Aorta (tissue), 5 donors: ENCODE measurements at places on chromosomes 2 and 18. TPM values are rescaled to one million over a fixed set of nuclear protein-coding genes. Genes with fewer than 3 reads are reported as not detected.

Gene ANKRD62
- not detected for total RNA-seq

Gene TBR1
- not detected for total RNA-seq

Gene TFCP2L1
- total RNA-seq = 1.7 TPM

Gene MYO5B
- 4.5 TPM for total RNA-seq

Gene INPP4A
- 43.4 TPM for total RNA-seq

Gene ABCG5
- total RNA-seq = not detected

Gene GREB1
- total RNA-seq = 8.6 TPM

Gene SDC1
- 0.66 TPM for total RNA-seq

Gene STPG4
- 0.90 TPM for total RNA-seq

Gene OST4
- 260 TPM for total RNA-seq

Gene CFC1
- not detected for total RNA-seq

Gene NEMP2
- total RNA-seq = 8.6 TPM

Gene PRADC1
- total RNA-seq = 15.9 TPM

Gene C2orf92
- total RNA-seq = 10.3 TPM

Gene KATNAL2
- total RNA-seq = 3.2 TPM

Gene BOK
- total RNA-seq = 6.3 TPM

Gene POTEC
- total RNA-seq = not detected

Gene PID1
- total RNA-seq = 88.6 TPM

Gene HYCC2
- 26.2 TPM for total RNA-seq

Gene SNTG2
- 4.5 TPM for total RNA-seq

Gene LYG2
- not detected for total RNA-seq

Gene BUB1
- total RNA-seq = 2.5 TPM

Gene CTNNA2
- total RNA-seq = not detected

Gene MBD1
- 76.6 TPM for total RNA-seq

Gene MBP
- total RNA-seq = 62.7 TPM

Gene IL1RL2
- 0.54 TPM for total RNA-seq

Gene SLC5A7
- total RNA-seq = 0.19 TPM

Gene ODC1
- 21.3 TPM for total RNA-seq

Gene QPCT
- 4.0 TPM for total RNA-seq

Gene IL1B
- 2.8 TPM for total RNA-seq

Gene COLEC12
- 15.9 TPM for total RNA-seq

Gene DHRS9
- total RNA-seq = 3.1 TPM

Gene TMEM17
- 1.1 TPM for total RNA-seq

Gene CDC42EP3
- total RNA-seq = 94.8 TPM

Gene PCARE
- not detected for total RNA-seq

Gene ERICH2
- total RNA-seq = 1.3 TPM

Gene NXPH2
- total RNA-seq = not detected

Gene B3GNT7
- total RNA-seq = 4.0 TPM

Gene TXNDC2
- 0.21 TPM for total RNA-seq

Gene TTR
- total RNA-seq = not detected

Gene FAM110C
- 3.4 TPM for total RNA-seq

Gene NAGK
- total RNA-seq = 141 TPM

Gene ADI1
- 63.7 TPM for total RNA-seq
